ENCODE measurements at places on chromosomes 5 and 9.

GRCh38 chr9:98929071-98929470 is 14.6 kb upstream of the COL15A1 start:
- no peak for DNase-seq

DNA sequence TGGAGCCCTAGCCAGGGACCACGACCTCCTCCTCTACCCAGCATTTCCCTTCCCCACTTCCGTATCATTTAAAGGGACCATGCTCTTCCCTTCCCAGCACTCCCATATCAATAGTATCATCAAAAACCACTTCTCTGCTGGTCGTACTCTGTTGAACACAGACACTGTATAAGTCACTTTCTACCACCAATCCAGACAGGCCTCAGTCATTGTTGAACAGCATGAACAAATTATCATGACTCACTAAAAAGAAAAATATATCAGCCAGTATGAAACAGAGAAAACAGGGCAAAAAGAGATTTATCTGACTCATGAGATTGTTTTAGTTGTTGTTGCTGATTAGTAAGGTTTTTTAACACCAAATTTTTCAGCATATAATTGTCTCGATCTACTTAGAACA is 89.8 kb downstream of the CDKN2A start:
- DNase-seq: no peak

GRCh38 chr5:38926121-38926520 is 80.3 kb downstream of the OSMR start:
- no peak for DNase-seq

DNA sequence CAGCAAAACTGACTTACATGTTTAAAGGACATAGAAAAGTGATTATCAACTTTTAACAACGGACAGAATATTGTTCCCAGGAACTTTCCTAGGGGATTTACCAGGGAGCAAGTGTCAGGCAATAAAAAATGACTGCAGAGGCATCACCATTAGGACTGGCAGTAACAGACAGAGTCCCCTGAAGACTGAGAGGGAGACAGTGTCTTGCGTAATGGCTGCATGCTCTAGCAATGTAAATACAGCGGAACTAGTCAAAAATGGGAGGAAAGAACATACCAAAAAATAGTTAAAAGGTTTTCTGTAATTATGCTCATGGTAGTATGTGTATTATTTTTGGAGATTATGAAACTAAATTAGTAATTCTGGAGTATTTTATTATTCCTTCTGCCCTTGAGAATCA is 181.8 kb downstream of the CRB2 start:
- DNase-seq: no peak

GRCh38 chr9:107243742-107244141 is 39.3 kb upstream of the RAD23B start:
- peak; percentile 64 for DNase-seq

DNA sequence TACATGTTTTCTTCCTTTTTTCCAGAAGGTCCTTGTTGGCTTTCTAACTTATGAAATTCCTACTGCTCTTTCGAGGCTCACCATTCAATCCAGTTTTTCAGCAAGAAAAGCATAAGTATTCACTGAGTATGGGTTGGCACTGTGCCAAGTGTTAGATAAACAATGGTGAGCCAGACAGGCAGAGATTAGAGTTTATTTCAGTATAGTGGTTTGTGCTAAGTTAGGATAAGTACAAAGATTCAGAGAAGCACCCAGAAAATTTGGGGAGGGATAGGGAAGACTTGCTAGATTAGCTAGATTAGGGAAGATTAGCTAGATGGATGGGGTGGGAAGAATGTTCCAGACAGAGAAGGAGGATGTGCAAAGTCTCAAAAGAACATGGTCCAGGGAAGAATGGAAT is 122.9 kb downstream of the OXCT1 start:
- DNase-seq: no peak

DNA sequence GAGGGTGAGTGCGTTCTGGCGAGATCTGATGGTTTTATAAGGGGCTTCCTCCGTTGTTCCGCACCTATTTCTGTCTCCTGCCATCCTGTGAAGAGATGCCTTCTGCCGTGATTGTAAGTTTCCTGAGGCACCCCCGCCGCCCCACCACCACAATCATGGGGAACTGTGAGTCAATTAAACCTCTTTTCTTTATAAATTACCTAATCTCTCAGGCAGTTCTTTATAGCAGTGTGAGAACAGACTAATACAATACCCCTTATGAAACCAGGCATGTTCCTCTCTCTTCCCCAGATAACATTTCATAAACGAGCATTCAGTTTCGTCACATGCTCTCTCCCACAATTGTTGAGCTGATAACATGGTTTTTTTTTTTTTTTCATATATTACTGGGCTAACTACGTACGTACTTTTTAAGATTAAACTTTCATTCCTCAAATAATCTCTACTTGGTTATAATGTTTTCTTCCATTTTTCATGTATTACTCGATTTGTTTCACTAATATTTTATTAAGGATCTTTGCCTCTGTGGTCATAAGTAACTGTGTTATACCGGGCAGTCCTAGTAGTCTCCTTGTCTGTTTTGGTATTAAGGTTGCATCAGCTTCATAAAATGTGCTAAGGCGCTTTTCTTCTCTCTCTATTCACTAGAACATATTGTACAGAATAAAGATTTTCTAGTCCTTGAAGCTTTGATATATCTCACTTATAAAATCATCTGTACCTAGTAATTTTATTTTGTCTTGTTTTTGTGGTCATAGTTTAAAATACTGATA is 64.9 kb upstream of the MVB12B start:
- no peak for DNase-seq

GRCh38 chr9:92151691-92152393 is 36.6 kb upstream of the SPTLC1 start:
- DNase-seq: peak; percentile 42
